CD4-positive, alpha-beta T cell treated with Interleukin-17A for 1 hour (primary cell): ENCODE measurements at places on chromosomes 12 and 14.
A peak's percentile ranks its signal among the peaks of the same experiment; 100 is the strongest.

DNA sequence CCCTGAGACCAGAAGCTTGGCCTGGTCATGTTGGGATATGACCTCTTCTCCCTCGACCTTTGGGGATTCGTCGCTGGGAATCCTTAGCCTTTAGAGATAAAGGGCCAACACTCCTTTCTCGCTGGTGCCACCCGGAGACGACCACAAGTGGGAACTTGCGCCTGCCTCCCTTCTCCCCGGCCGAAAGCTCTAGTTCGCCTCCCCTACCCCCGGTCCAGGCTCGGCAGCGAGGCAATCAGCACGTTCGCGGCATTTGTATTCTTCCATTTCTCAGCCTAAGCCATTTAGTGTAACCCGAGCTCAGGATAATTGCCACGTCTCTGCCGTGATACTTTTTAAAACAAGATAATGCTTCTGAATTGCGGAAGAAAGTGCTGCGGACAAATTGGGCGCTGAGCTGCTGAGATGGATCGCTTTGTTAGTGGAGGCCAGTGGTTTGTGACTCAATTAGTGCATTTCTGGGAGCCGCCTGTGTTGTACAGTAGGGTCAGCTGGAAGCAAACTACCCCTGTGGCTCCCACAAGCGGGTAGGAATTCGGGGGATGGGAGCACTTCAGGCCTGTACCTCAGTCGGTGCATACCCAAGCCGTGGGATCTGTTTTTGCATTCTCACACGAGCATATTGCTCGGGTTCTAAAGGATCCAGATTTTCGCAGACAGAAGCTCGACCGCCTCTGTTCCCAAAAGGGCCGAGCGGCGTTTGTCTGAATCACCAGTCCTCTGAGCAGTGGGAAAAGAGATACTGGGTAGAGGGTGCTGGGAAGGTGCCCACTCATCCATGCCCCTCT, 6.8 kb upstream of the SIX1 start:
- no peak for DNase-seq

GRCh38 chr12:88893801-88894200, 313.5 kb upstream of the KITLG start:
- no peak for DNase-seq

GRCh38 chr12:121576851-121577391, 3.9 kb downstream of the KDM2B start:
- no peak for DNase-seq

DNA sequence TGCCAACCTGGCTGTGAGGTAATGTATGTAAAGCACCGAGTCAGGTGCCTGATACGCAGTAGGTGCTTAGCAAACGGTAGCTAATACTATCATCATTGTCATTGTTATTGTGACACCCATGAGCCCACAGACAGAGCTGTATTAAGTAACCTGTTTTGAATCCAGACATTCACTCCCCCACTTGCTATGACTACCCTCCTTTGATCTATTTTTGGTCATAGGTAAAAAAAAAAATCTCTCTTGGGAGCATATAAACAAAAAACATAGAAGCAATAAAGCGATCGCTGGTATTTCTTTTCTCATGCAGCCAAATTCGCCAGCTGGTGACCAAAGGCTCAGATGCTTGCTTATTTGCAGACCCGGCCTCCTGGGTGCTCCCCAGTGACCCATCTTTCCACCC, 330.2 kb downstream of the DPF3 start:
- no peak for DNase-seq

DNA sequence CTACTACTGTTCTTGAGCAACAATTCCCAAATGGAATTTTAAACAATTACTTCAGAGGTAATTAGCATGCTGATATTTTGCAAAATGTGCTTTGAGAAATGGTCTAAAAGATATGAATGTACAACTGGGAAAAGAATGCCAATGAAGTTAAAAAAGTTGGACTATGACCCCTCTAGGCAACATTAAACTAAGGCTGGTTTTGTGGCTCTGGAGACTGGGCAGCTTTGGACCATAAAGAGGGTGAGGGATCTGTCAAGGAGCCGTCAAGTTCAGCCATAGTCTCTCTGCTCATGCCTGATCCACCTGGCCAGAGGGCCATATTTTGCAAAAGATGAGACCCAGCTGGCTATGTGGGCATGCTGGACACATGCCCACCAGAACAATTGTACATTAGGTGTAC, 38.8 kb downstream of the CMAS start:
- no peak for DNase-seq

- no peak for DNase-seq
Measured at GRCh38 chr14:24149302-24149969, 2.1 kb downstream of the RNF31 start.

DNA sequence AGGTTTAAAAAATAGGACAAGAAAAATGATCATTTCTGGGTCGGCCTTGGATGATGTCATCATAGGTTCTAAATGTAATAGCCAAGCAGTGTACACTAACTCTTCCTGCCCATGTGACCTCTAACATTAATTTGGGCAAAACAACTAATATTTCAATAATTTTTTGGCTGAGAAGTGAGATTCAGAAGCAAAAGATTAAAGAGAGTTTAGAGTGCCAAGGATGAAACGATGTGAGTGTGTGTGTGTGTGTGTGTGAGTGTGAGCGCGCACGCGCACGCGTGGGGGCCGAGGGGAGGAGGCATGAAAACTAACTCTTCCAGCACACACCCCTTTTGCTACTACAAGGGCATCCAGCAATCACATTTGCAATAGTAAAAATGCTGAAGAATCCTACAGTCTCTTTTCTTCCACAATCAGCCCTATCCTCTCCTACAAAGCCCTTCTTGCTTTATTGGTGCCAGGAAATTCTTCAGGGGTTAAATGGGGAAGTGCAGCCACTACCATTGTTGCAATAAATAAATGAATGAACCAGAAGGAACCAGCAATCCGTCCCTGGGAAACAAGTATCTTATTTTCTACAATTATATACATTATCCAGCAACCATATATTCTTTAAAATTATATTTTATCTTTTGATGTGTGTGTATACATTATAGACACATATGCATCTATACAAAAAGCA, 52.9 kb downstream of the PEBP1 start:
- no peak for DNase-seq

DNA sequence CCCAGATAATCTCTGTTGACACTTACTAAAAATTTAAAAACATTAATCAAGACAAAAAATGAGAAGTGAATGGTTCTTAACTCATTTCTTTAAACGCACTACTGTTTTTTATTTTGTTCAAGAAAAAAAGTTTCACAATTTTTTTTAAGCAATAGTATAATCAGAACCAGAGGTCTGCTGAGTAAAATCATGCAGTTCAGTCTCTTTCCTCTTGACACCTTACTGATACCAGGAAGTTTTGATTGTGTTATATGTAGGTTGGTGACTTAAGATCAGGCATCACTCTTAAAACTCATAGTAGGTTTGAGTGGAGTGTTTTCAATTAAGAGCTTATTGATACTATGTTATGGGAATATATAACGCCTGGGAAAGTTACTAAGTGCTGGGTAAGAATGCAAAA, 121.4 kb downstream of the TRMT5 start:
- no peak for DNase-seq

- DNase-seq, result no peak
Measured at GRCh38 chr12:58883576-58884334, 36.5 kb downstream of the LRIG3 start.

- no peak for DNase-seq
Measured at GRCh38 chr12:5494343-5494742, 62.4 kb downstream of the NTF3 start.

DNA sequence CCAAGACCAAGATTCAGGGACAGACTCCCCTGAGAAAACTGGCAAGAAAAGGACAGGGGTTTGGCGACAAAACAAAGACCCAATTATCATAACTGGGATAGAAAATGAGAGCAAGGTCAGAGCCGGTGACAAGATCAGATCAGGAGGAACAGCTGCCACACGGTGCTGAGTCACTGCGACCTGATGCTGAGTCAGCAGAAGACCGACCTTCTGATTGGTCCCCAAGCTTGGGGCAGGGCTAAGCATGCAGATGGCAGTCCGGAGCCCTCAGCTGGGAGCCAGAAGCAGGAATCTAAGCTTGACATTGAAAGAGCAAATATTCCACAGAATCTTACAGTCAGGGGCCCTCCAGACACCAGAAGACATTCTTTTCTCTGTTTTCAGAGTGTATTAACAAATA, 19.1 kb upstream of the ARMH4 start:
- peak; percentile 20 for DNase-seq

GRCh38 chr12:130770413-130771028, 54.4 kb upstream of the RIMBP2 start:
- no peak for DNase-seq

DNA sequence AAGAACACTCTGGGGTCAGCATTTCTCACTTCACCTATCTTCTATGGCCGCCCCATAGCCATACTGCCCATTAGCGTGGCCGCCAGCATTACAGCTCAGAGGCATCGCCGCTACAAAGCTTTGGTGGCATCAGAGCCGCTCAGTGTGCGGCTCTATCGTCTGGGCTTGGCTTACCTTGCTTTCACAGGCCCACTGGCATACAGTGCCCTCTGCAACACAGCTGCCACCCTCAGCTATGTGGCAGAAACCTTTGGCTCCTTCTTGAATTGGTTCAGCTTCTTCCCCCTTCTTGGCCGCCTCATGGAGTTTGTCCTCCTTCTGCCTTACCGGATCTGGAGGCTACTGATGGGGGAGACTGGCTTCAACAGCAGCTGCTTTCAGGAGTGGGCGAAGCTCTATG, 2.6 kb downstream of the DNAJC22 start:
- DNase-seq, result no peak

- DNase-seq, result no peak
Measured at GRCh38 chr12:25500651-25501050, 52.4 kb downstream of the LMNTD1 start.

- DNase-seq, result peak; percentile 60
Measured at GRCh38 chr12:44015333-44015941, 179.6 kb downstream of the TMEM117 start.

DNA sequence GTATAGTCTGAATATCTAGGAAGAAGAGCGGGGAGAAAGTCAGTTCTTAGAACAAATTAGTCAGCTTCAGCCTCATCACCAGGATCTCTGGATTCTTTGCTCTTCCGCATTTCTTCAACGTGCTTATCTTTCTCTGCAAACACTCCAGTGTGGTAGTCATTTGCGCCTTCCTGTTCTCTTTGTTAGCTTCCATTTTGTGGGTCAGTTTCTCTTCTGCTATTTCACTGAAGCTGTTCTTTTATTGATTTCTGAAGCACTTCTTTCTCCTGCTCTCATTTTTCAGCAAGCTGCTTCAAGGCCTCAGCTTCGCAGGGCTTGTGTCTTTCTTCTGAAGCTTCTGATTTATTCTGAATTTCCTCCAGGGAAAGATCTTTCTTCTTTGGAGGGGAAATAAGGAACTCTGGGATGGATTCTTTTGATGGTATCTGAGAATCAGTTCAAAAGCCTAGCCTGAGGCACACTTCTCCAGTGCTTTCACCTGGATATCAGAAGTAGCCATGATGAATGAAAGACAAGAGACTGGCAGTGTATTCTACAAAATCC, 13.5 kb downstream of the AMN1 start:
- DNase-seq, result no peak

GRCh38 chr12:106248846-106249371, 1.1 kb upstream of the CKAP4 start:
- peak; percentile 63 for DNase-seq

- DNase-seq, result no peak
Measured at GRCh38 chr12:53378724-53379388, 1.1 kb upstream of the SP1 start.

DNA sequence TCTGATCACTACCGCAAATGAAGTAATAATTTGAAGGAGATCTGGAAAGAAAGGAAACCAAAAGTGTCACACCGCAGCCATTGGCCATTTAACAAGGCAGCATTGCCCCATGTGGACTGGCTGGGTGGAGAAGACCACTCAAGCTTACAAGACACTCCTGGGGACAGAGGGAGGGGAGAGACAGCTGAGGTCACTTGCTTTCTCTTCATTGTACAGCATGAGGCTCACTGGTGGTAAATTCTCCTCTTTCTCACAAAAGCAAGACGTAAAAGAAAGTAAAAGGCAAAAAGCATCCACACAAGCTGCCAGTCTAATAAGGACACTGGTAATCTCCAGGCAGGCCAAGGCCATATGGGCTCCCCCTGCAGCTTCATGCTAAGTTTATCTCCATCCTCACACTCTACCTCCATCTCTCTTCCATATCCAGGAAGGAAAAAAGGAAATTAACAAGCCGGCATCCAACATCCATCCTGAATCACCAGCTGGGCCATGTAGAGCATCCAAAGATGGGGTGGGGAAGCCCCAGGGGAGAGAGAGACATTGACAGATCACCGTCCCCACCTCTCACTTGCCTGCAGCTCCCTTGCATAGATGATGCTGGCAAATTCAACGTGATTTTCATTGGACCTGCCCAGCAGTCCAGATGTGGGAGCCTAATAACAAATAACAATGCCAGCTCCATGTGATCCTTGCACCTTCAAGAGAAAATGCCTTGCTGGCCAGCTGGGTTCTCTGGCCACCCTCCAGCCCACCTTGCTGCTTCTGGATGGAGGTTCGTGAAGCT, 100.6 kb downstream of the DPF3 start:
- DNase-seq, result no peak

- DNase-seq, result no peak
Measured at GRCh38 chr14:105817971-105818711, 291.8 kb downstream of the TMEM121 start.
